ENCODE measurements at places on chromosomes 3 and 15. TPM values are rescaled to one million over a fixed set of nuclear protein-coding genes. Genes with fewer than 3 reads are reported as not detected.

The ZNF710 gene
- 298 TPM for total RNA-seq

- H3K36me3 ChIP-seq = no peaks in the 10 kb centered on the region
- H3K4me1 ChIP-seq = peaks cover 7% of the 10 kb centered on the region
- no peak overlapping the region for H3K27ac ChIP-seq
- no peaks in the 10 kb centered on the region for H3K27me3 ChIP-seq
- DNase-seq = no peak
Measured at GRCh38 chr3:18439281-18439680, 14.1 kb upstream of the SATB1 start.

DNA sequence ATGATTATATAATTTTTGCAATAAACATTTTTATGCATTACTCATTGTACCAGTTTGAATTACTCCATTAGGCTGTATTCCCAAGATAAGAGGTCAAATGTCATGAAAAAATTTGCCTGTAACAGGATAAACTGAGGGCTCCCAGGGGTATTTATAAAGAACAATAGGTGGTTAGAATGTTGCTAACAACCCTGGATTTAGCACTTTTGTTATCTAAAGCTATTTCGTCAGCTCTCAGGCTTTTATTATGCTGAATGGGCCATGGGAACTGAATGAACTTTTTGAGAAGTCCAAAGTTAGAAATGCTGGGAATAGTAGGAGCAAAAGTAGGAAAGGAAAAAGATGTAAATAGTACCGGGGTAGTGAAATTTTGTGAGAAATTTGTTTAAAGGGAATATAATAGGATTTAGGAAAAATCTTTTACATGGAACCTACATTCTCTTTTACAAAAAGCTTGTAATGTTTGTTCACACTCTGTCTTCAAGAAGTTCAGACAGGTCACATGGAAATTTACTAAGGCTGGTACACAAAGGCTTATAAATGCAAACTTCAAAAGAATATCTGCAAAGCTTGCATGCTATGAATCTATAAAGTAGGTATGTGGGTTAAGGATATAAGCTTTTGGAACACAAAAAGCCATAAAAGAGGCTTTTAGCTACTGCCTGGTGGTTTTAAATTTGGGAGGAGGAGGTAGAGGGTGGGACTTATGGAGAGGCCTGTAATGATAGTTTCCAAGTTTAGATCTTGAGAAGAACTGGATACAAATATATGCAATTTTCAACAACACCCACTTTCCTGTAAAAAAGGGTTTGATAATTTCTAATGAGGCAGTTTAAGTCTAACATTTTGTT lies 445.8 kb upstream of the NAALADL2 start:
- H3K27ac ChIP-seq = no peak overlapping the region
- DNase-seq = no peak
- no peak overlapping the region for H3K4me3 ChIP-seq
- no peaks in the 10 kb centered on the region for H3K36me3 ChIP-seq
- no peaks in the 10 kb centered on the region for H3K4me1 ChIP-seq

GRCh38 chr3:59234884-59235633 lies 185.2 kb upstream of the CFAP20DC start:
- H3K27me3 ChIP-seq = no peaks in the 10 kb centered on the region
- no peaks in the 10 kb centered on the region for H3K4me1 ChIP-seq
- H3K4me3 ChIP-seq = no peak overlapping the region
- no peak for DNase-seq
- no peak overlapping the region for H3K27ac ChIP-seq
- no peaks in the 10 kb centered on the region for H3K36me3 ChIP-seq

The SMAD6 gene
- total RNA-seq = 4.0 TPM

The CPLX3 gene
- not detected for total RNA-seq

The EAF2 gene
- total RNA-seq = 8.6 TPM

GRCh38 chr3:79113876-79114275 lies 653.9 kb downstream of the ROBO1 start:
- H3K4me1 ChIP-seq = no peaks in the 10 kb centered on the region
- no peaks in the 10 kb centered on the region for H3K27me3 ChIP-seq
- no peak for DNase-seq
- no peaks in the 10 kb centered on the region for H3K36me3 ChIP-seq

DNA sequence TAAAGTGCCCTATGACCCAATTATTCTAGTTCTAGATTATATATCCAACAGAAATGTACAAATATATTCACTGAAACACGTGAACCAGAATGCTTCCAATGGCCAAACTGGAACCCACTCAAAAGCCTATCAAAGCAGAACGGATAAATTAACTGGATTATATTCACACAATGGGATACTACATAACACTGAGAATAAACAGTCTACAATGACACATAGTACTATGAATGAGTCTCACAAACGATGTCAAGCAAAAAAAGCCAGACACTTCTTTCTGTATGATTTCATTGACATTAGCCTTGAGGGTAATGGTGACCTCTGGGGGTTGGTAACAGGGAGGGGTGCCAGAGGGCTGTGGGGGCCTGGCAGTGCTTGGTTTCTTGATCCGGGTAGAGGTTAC lies 50.9 kb upstream of the HACD2 start:
- no peak for DNase-seq
- H3K36me3 ChIP-seq = no peaks in the 10 kb centered on the region
- no peaks in the 10 kb centered on the region for H3K27me3 ChIP-seq
- peaks cover 20% of the 10 kb centered on the region for H3K4me1 ChIP-seq
- no peak overlapping the region for H3K4me3 ChIP-seq

DNA sequence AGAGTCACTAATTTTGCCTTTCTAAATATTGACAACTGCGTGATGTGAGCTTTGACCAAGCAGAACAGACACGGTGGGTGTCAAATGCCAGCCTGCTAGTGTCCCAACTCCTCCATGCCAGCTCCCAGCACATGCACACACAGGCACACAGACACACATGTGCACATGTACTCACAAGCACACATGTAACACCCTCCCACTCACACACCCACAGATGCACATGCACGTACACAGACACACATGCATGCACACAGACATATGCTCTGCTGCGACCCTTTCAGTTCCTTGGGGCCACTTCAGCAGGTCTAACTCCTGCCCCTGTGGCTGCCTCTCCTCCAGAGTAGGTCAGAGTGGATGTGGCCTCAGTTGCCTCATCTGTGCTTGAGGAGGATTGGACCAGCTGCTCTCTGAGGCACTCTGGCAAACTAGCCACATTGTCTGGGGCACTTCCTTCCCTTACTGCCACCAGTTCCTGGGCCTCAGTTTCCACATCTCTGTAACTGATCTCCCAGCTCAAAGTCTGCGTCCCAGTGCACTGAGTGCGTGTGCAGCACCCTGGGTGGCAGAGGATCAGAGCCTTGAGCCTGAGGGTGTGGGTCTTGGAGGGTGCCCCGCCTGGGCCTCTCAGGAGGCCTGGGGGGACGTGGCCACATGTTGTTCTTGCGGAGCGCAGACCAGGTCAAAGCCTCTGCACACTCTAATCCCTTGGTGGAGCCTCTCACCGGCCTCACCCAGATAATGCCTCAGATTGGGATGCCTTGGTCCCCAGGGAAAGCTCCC lies 55.0 kb upstream of the PRR23E start:
- no peak for DNase-seq
- no peak overlapping the region for H3K27ac ChIP-seq
- peaks cover 8% of the 10 kb centered on the region for H3K4me1 ChIP-seq
- peaks cover 9% of the 10 kb centered on the region for H3K27me3 ChIP-seq
- H3K4me3 ChIP-seq = no peak overlapping the region

The ST3GAL6 gene
- total RNA-seq = 5.9 TPM

GRCh38 chr3:170007031-170007663 lies 30.6 kb upstream of the GPR160 start:
- no peak overlapping the region for H3K4me3 ChIP-seq
- no peaks in the 10 kb centered on the region for H3K36me3 ChIP-seq
- no peaks in the 10 kb centered on the region for H3K27me3 ChIP-seq

The ZIC1 gene
- total RNA-seq = not detected

GRCh38 chr3:57956119-57956832 lies 51.9 kb upstream of the FLNB start:
- H3K27me3 ChIP-seq = no peaks in the 10 kb centered on the region
- no peak overlapping the region for H3K4me3 ChIP-seq
- no peaks in the 10 kb centered on the region for H3K4me1 ChIP-seq
- H3K36me3 ChIP-seq = no peaks in the 10 kb centered on the region

GRCh38 chr3:195517030-195517429 lies 26.1 kb downstream of the PPP1R2 start:
- no peak for DNase-seq
- no peak overlapping the region for H3K4me3 ChIP-seq
- no peak overlapping the region for H3K27ac ChIP-seq

The MESP2 gene
- total RNA-seq = not detected

DNA sequence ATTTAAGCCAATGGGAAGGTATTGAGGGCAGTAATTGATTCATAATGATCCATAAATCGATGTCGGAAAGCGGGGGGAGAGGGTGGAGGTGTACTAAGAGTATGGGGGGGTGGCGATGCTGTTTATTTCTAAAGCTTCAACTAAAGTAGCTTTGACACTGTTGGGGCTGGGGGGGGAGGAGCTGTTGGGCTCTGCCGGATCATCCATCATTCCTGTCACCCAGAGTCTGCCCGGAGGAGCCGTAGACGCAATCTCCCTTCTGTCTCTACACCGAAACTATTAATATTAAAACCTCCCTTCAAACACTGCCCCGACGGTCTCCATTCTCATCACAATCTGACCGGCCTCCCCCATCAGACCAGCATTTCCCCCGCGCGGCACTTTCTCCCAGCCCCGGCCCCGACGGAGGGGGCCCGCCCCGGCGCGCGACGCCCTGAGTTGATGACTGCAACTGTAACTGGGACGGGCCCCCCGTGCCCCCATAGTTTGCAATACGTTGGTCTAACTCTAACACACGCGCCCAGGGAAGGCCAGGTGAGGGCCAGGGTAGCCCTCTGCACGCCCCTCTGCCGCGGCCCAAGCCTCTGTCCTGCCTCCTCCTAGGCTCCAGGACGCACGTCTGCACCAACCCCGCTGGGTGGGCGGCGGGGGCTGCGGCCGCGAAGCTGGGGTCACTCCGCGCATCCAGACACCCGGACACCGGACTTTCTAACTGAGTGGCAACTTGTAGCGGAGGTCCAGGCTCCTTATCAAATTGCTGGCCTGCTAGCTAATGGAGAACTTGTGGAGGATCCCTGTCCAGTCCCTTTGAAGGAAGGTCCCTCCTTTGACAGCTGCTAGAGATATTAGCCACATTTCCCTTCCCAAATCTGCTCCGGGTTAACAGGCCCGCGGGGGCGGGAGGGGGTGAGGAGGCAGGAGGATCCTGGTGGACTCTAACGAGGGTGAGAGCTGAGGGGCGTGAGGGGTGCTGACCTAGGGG lies 212.0 kb downstream of the MEIS2 start:
- peaks cover 3% of the 10 kb centered on the region for H3K36me3 ChIP-seq
- no peak overlapping the region for H3K27ac ChIP-seq
- no peaks in the 10 kb centered on the region for H3K27me3 ChIP-seq
- no peaks in the 10 kb centered on the region for H3K4me1 ChIP-seq

- no peaks in the 10 kb centered on the region for H3K4me1 ChIP-seq
- H3K4me3 ChIP-seq = no peak overlapping the region
- H3K36me3 ChIP-seq = no peaks in the 10 kb centered on the region
- H3K27ac ChIP-seq = no peak overlapping the region
- H3K27me3 ChIP-seq = no peaks in the 10 kb centered on the region
- no peak for DNase-seq
Measured at GRCh38 chr3:41188306-41188705, 11.0 kb upstream of the CTNNB1 start.

- DNase-seq = no peak
- no peak overlapping the region for H3K4me3 ChIP-seq
- no peak overlapping the region for H3K27ac ChIP-seq
- no peaks in the 10 kb centered on the region for H3K27me3 ChIP-seq
Measured at GRCh38 chr15:57537488-57538264, 54.0 kb upstream of the MYZAP start.

The LDHAL6B gene
- not detected for total RNA-seq

DNA sequence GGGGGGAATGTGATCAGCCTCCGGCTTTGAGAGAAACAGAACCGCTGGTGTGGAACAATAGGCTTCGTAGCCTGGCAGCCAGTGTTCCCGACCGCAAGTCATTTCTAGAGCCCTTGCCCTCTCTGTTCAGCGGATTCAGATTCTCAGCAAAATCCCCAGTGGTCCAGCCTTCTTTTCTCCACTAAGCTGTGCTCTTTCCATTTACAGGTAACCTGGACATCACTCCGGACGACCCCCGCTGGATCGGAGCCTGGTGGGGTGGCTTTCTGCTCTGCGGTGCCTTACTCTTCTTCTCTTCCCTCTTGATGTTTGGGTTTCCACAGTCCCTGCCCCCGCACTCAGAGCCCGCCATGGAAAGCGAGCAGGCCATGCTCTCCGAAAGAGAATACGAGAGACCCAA lies 250.6 kb downstream of the SLCO3A1 start:
- H3K36me3 ChIP-seq = no peaks in the 10 kb centered on the region
- no peak overlapping the region for H3K27ac ChIP-seq
- no peak overlapping the region for H3K4me3 ChIP-seq

GRCh38 chr3:43233062-43233461 lies 53.3 kb upstream of the SNRK start:
- H3K27me3 ChIP-seq = no peaks in the 10 kb centered on the region
- no peak for DNase-seq
- H3K27ac ChIP-seq = no peak overlapping the region

DNA sequence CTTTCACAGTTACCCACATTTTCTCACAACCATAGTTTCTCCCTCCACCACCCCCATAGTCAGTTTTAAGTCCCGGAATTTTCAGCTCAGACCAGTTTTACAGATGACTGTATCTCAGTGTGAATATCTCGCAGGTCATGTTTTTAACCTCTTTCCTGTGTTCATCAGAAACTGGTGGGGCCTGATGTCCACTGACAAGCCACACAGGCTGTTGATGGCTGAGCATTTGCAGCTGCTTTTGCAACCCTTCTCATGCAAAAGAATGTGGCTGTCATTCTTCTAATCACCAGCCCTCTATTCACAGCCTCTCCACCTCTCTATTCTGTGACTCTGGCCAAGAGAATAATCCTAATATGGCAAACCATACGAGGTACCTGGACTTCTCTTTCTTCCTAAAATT lies 8.5 kb downstream of the GYG1 start:
- DNase-seq = no peak
- no peaks in the 10 kb centered on the region for H3K4me1 ChIP-seq
- no peak overlapping the region for H3K4me3 ChIP-seq
- peaks cover 7% of the 10 kb centered on the region for H3K36me3 ChIP-seq

- H3K27ac ChIP-seq = no peak overlapping the region
- H3K4me3 ChIP-seq = no peak overlapping the region
- DNase-seq = no peak
- H3K27me3 ChIP-seq = no peaks in the 10 kb centered on the region
Measured at GRCh38 chr3:191336833-191337232, 6.5 kb upstream of the UTS2B start.

- H3K27ac ChIP-seq = no peak overlapping the region
- no peak for DNase-seq
- no peaks in the 10 kb centered on the region for H3K27me3 ChIP-seq
- H3K4me3 ChIP-seq = no peak overlapping the region
- H3K36me3 ChIP-seq = no peaks in the 10 kb centered on the region
Measured at GRCh38 chr3:143991713-143992112, 20.1 kb downstream of the DIPK2A start.

The RUVBL1 gene
- 11.0 TPM for total RNA-seq

The FLNB gene
- total RNA-seq = 85.2 TPM

The CYP1A1 gene
- total RNA-seq = 0.28 TPM

GRCh38 chr15:77584201-77584600 lies 48.5 kb downstream of the LINGO1 start:
- H3K36me3 ChIP-seq = no peaks in the 10 kb centered on the region
- no peak overlapping the region for H3K27ac ChIP-seq
- no peaks in the 10 kb centered on the region for H3K4me1 ChIP-seq
- no peak overlapping the region for H3K4me3 ChIP-seq
- DNase-seq = no peak

The SST gene
- 209 TPM for total RNA-seq

GRCh38 chr3:168684519-168684918 lies 588.8 kb upstream of the GOLIM4 start:
- no peaks in the 10 kb centered on the region for H3K27me3 ChIP-seq
- no peak for DNase-seq
- H3K36me3 ChIP-seq = no peaks in the 10 kb centered on the region
- H3K4me3 ChIP-seq = no peak overlapping the region
- H3K27ac ChIP-seq = no peak overlapping the region

Measured in pancreas (tissue), 10 donors.